ENCODE measurements at places on chromosomes 2 and 18. TPM values are rescaled to one million over a fixed set of nuclear protein-coding genes. Genes with fewer than 3 reads are reported as not detected.
A peak's percentile ranks its signal among the peaks of the same experiment; 100 is the strongest.

- peak overlapping the region; percentile 58 for H3K4me3 ChIP-seq
- H3K27me3 ChIP-seq = no peaks in the 10 kb centered on the region
- H3K4me1 ChIP-seq = peaks cover 19% of the 10 kb centered on the region
These were observed 91.6 kb upstream of the MGAT4A start for GRCh38 chr2:98822301-98823164.

DNA sequence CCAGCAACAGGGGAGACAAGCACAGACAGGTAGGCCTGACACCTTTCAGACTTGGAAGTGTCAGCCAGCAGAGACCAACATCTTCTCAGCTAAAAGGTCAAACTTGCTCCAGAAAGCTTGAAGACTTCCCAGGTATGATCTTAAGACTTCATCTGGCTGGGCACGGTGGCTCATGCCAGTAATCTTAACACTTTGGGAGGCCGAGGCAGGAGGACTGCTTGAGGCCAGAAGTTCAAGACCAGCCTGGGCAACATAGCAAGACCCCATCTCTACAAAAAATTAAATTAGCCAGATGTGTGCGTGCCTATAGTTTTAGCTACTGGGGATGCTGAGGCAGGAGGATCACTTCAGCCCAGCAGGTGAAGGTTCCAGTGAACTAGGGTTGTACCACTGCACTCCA is 39.0 kb upstream of the SPRED2 start:
- no peak overlapping the region for H3K4me3 ChIP-seq
- H3K36me3 ChIP-seq = no peaks in the 10 kb centered on the region
- DNase-seq = no peak
- H3K4me1 ChIP-seq = no peaks in the 10 kb centered on the region

DNA sequence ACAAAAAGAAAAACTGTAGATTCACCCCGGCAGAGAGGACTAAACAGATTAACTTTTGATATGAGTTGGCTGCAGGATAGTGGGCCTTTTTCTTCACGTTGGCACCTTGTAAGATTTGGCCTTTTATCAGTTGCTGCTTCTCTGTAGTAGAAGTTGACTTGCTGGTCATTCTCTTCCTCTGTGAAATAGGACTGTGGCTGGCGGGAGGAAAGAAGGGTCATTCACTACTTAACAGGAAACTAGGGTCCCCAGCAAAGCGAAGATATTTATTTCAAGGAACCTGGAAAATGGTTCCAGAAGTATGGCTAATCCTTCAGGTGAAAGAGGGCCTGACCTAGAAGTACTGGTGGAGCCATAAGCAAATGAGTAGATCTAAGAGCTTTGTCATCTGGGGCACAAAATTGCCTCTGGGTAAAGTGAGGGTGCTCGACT is 383 bp upstream of the ATP5MC3 start:
- H3K27me3 ChIP-seq = no peaks in the 10 kb centered on the region
- H3K36me3 ChIP-seq = peaks cover 33% of the 10 kb centered on the region
- H3K4me3 ChIP-seq = peak overlapping the region; percentile 72
- no peak for DNase-seq
- peaks cover 24% of the 10 kb centered on the region for H3K4me1 ChIP-seq
- H3K27ac ChIP-seq = peak overlapping the region; percentile 87

DNA sequence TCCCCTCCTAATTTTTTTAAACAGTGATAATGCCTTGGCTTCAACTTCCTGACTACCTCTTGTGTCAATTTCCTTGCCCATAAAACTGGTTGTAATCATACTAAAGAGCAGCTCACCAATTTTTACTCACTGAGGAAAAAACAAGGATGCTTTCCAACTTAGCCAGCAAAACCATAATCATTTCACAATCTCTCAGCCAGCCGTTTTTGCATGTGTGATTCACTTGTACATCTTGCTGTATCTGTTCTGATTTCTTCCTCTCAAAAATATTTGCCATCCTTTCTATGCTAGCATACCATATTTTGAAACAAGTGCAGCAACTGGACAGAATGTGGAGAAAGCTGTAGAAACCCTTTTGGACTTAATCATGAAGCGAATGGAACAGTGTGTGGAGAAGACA is 60.7 kb downstream of the RAB27B start:
- no peak for DNase-seq
- no peak overlapping the region for H3K27ac ChIP-seq
- H3K4me3 ChIP-seq = no peak overlapping the region
- H3K36me3 ChIP-seq = no peaks in the 10 kb centered on the region
- no peaks in the 10 kb centered on the region for H3K4me1 ChIP-seq

GRCh38 chr2:236758406-236758805 is 188.8 kb downstream of the ACKR3 start:
- no peak for DNase-seq
- no peak overlapping the region for H3K4me3 ChIP-seq
- H3K27me3 ChIP-seq = no peaks in the 10 kb centered on the region

DNA sequence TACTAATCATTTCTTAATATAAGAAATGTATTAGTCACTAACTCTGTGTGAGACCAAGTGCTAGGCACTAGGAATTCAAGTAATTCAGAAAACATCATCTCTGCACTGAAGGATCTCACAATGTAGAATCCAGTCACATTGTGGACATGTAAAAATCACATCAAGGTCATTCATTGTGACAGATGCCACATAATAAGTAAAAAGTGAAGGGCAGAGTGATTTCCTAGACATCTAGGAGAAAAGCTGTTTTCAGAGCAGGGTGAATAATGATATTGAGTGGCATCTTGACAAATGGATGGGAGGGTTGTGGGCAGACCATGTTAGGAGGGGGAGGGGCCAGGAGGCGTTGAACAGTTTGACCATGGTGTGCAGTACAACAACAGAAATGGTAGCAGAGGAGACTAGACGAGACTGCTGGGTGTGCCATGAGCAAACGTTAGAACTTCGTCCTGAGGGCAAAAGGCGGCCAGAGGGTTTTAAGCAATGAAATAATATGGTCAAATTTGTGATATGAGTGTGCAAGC is 93.8 kb downstream of the DTNA start:
- no peaks in the 10 kb centered on the region for H3K36me3 ChIP-seq
- no peak overlapping the region for H3K27ac ChIP-seq
- H3K4me3 ChIP-seq = no peak overlapping the region
- DNase-seq = no peak
- peaks cover 63% of the 10 kb centered on the region for H3K4me1 ChIP-seq

- H3K27ac ChIP-seq = no peak overlapping the region
- no peaks in the 10 kb centered on the region for H3K36me3 ChIP-seq
These were observed 304.3 kb downstream of the CDCA7 start for GRCh38 chr2:173658946-173659371.

- peak overlapping the region; percentile 62 for H3K4me3 ChIP-seq
- DNase-seq = no peak
- no peak overlapping the region for H3K27ac ChIP-seq
- peaks cover 7% of the 10 kb centered on the region for H3K4me1 ChIP-seq
- H3K36me3 ChIP-seq = no peaks in the 10 kb centered on the region
- no peaks in the 10 kb centered on the region for H3K27me3 ChIP-seq
These were observed 819.1 kb upstream of the FSHR start for GRCh38 chr2:49973436-49973835.

GRCh38 chr18:8586941-8587340 is 22.3 kb upstream of the RAB12 start:
- H3K27ac ChIP-seq = no peak overlapping the region
- H3K4me1 ChIP-seq = no peaks in the 10 kb centered on the region

DNA sequence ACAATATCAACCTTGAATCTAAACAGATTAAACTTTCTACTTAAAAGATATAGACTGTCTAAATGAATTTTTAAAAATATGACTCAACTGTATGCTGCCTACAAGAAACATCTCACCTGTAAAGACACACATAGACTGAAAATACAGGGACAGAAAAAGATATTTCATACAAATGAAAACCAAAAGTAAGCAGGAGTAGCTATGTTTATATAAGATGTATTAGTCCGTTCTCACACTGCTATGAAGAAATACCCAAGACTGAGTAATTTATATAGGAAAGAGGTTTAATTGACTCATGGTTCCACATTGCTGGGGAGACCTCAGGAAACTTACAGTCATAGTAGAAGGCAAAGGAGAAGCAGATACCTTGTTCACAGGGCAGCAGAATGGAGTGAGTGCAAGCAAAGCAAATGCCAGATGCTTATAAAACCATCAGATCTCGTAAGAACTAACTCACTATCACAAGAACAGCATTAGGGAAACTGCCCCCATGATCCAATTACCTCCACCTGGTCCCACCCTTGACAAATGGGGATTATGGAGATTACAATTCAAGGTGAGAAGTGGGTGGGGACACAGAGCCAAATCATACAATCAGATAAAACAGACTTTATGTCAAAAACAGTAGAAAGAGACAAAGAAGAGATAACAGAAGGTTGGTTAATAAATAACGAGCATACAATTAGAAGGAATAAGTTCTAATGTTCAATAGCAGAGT is 214.4 kb upstream of the SLC39A10 start:
- no peak for DNase-seq
- no peaks in the 10 kb centered on the region for H3K36me3 ChIP-seq
- H3K27me3 ChIP-seq = no peaks in the 10 kb centered on the region

DNA sequence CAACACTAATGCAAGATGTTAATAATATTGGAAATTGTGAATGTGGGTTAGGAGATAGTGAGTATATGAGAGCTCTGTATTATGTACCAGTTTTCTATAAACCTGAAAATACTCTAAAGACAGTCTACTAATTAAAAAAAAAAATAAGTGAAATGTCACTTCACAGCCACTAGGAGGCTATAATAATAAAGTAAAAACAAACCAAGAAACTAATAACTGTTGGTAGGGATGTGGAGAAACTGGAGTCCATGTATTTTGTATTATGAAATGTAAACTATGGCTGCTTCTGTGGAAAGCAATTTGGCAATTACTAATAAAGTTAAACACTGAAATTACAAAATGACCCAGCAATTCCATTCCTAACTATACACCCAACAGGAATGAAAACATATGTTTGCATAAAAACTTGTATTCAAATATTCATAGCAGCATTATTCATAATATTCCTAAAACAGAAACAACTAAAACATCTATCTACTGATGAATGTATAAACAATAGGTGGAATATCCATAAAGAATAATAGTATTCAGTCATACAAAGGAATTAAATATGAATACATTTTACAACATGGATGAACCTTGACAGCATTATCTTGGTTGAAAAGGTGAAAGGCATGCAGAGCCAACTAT is 36.2 kb downstream of the CCDC178 start:
- H3K4me1 ChIP-seq = no peaks in the 10 kb centered on the region
- H3K27me3 ChIP-seq = no peaks in the 10 kb centered on the region
- DNase-seq = no peak
- no peak overlapping the region for H3K27ac ChIP-seq
- H3K4me3 ChIP-seq = no peak overlapping the region
- no peaks in the 10 kb centered on the region for H3K36me3 ChIP-seq

FAM117B gene
- 5.0 TPM for total RNA-seq

GPBAR1 gene
- total RNA-seq = 4.2 TPM

ANKRD44 gene
- total RNA-seq = 44.6 TPM

UGT1A10 gene
- not detected for total RNA-seq

ANKMY1 gene
- total RNA-seq = 10.9 TPM

Data from esophagus muscularis mucosa (tissue), 4 donors.